MCF 10A (cell line): ENCODE measurements at places on chromosomes 7 and 10. TPM values are rescaled to one million over a fixed set of nuclear protein-coding genes. Genes with fewer than 3 reads are reported as not detected.

The CUEDC2 gene
- 55.0 and 64.5 TPM in 2 replicates for total RNA-seq

The FXYD4 gene
- not detected in 2 replicates for total RNA-seq

The AKR1C4 gene
- not detected in 2 replicates for total RNA-seq

The XRCC2 gene
- 4.1 and 5.2 TPM in 2 replicates for total RNA-seq

The BPGM gene
- 8.2 and 10.8 TPM in 2 replicates for total RNA-seq

The GIMAP1 gene
- total RNA-seq, result not detected in 2 replicates

The TLX1 gene
- not detected in 2 replicates for total RNA-seq

The ARHGEF35 gene
- 0.93 TPM in 1 of 2 replicates, not detected in the other for total RNA-seq

The ING3 gene
- total RNA-seq, result 11.7 and 18.9 TPM in 2 replicates
